ENCODE measurements at places on chromosomes 4 and X. TPM values are rescaled to one million over a fixed set of nuclear protein-coding genes. Genes with fewer than 3 reads are reported as not detected.

- no peaks in the 10 kb centered on the region for H3K4me1 ChIP-seq
- H3K27me3 ChIP-seq: no peaks in the 10 kb centered on the region
- no peak for DNase-seq
- no peak overlapping the region for H3K27ac ChIP-seq
- H3K36me3 ChIP-seq: no peaks in the 10 kb centered on the region
Measured at GRCh38 chr4:3740256-3740655, 25.9 kb upstream of the ADRA2C start.

- no peak overlapping the region for H3K27ac ChIP-seq
- peaks cover 4% of the 10 kb centered on the region for H3K4me1 ChIP-seq
- DNase-seq: no peak
- H3K36me3 ChIP-seq: peaks cover 10% of the 10 kb centered on the region
- H3K27me3 ChIP-seq: no peaks in the 10 kb centered on the region
Measured at GRCh38 chr4:2930758-2931511, 32.3 kb downstream of the NOP14 start.

- H3K4me3 ChIP-seq: no peak overlapping the region
- H3K27ac ChIP-seq: no peak overlapping the region
- H3K27me3 ChIP-seq: no peaks in the 10 kb centered on the region
- no peaks in the 10 kb centered on the region for H3K36me3 ChIP-seq
- no peaks in the 10 kb centered on the region for H3K4me1 ChIP-seq
Measured at GRCh38 chr4:165369522-165369921, 9.3 kb upstream of the CPE start.

DNA sequence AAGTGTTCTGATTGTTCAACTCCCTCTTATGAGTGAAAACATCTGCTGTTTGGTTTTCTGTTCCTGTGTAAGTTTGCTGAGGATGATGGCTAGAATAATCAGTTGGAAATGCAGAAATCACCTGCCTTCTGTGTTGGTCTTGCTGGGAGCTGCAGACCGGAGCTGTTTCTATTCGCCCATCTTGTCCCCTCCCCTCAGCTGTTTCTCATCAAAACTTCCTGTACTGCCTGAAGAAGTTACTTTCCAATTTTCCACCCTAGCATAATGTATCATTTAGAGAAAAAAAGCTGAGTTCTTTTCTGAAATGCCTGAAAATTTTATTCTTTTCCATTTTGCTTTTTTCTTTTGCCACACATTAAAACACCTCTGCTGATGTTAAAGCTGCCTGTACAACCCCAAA lies 167.6 kb downstream of the TEX13A start:
- H3K27ac ChIP-seq: no peak overlapping the region
- no peaks in the 10 kb centered on the region for H3K4me1 ChIP-seq
- no peaks in the 10 kb centered on the region for H3K27me3 ChIP-seq
- H3K36me3 ChIP-seq: no peaks in the 10 kb centered on the region
- no peak for DNase-seq

The CLGN gene
- 4.2 TPM for total RNA-seq

The KIF4A gene
- total RNA-seq: 63.1 TPM

The ATP7A gene
- 10.5 TPM for total RNA-seq
